ENCODE measurements at places on chromosomes 13 and 19.
A peak's percentile ranks its signal among the peaks of the same experiment; 100 is the strongest.

DNA sequence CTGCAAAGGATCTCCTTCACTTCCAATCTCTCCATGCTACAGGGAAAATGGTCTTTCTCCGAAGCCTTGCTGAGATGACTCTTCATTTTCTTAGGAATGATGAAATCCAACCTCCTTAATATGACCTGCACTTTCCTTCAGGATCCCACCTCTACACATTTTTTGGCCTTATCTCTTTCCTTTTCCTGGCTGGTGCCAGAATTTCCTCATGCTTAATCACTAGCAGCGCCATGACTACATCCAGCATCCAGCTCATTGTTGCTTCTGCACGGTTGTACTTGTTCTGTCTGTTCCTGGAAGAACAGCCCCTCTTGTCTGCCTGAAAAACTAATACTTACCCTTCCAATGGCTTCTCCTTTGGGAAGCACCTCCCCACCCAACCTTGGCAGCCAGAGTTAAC, 68.4 kb downstream of the TEX26 start:
- H3K4me1 ChIP-seq: no peaks in the 10 kb centered on the region
- no peak overlapping the region for H3K27ac ChIP-seq
- H3K4me3 ChIP-seq: no peak overlapping the region
- peaks cover 24% of the 10 kb centered on the region for H3K27me3 ChIP-seq

GRCh38 chr19:19451429-19452242, 46.2 kb downstream of the GATAD2A start:
- peaks cover 62% of the 10 kb centered on the region for H3K4me1 ChIP-seq
- peak overlapping the region; percentile 17 for H3K4me3 ChIP-seq
- DNase-seq: peak; percentile 70
- H3K36me3 ChIP-seq: peaks cover 8% of the 10 kb centered on the region

GRCh38 chr19:57815247-57816075, 748 bp upstream of the ZNF552 start:
- H3K4me1 ChIP-seq: peaks cover 46% of the 10 kb centered on the region
- H3K27ac ChIP-seq: peak overlapping the region; percentile 75
- no peaks in the 10 kb centered on the region for H3K27me3 ChIP-seq
- H3K36me3 ChIP-seq: peaks cover 30% of the 10 kb centered on the region
- no peak for DNase-seq
- H3K4me3 ChIP-seq: peak overlapping the region; percentile 89

- H3K27ac ChIP-seq: peak overlapping the region; percentile 65
- H3K36me3 ChIP-seq: peaks cover 56% of the 10 kb centered on the region
- peaks cover 53% of the 10 kb centered on the region for H3K4me1 ChIP-seq
- no peaks in the 10 kb centered on the region for H3K27me3 ChIP-seq
- no peak for DNase-seq
Measured at GRCh38 chr13:24282256-24282655, 27.1 kb upstream of the C1QTNF9 start.
